GM23338 (cell line): ENCODE measurements at places on chromosomes 5 and 9. TPM values are rescaled to one million over a fixed set of nuclear protein-coding genes. Genes with fewer than 3 reads are reported as not detected.

The UGT3A1 gene
- polyA plus RNA-seq: 1.4 and 1.6 TPM in 2 replicates

The CDX1 gene
- polyA plus RNA-seq: not detected in 2 replicates

The PCDHGA2 gene
- polyA plus RNA-seq: 0.17 and 0.45 TPM in 2 replicates

The SLC6A19 gene
- polyA plus RNA-seq: not detected in 2 replicates

The SUSD3 gene
- 6.9 and 8.3 TPM in 2 replicates for polyA plus RNA-seq

The SLC1A3 gene
- 30.4 and 40.7 TPM in 2 replicates for polyA plus RNA-seq

The FOXD4L3 gene
- polyA plus RNA-seq: not detected in 2 replicates

The ABHD17B gene
- polyA plus RNA-seq: 27.9 and 32.2 TPM in 2 replicates

DNA sequence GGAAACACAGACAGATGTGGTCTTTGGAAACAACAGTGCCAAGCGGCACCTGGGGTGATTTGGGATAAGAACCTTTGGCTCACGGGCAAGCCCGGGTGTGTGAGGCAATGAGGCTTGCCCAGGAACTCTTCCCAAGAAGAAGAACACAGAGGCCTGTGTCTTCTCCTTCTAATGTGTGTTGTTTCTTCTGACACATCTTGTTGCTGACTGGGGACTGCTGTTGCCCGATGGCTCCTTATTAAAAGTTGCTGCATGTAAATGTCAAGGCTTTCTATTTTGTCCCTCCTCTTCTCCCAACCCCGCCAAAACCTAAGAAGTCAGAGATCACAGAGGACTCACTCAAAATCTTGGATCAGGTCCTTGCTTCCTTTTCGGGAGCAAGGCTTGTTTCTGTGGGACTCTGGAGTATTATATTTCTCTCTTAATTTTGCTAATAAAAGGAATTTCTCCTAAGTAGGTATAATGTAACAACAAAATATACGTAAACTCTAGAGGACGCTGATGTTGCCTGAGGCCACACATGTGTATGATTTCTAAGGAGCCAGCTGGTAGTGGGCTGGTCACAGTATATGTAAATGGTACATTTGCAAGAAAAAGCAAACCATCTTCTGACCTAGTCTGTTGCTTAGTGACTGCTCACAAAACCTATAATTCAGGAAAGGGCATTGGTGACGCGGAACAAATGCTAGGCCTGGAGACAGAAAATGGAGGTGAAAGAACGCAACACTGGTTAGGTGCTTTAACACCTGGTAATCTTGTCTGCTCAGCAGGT lies 232.5 kb downstream of the GADD45G start:
- no peak overlapping the region for H3K27ac ChIP-seq
- DNase-seq: peak; percentile 22
- H3K4me1 ChIP-seq: peaks cover 25% of the 10 kb centered on the region
- H3K36me3 ChIP-seq: no peaks in the 10 kb centered on the region

- H3K27me3 ChIP-seq: no peaks in the 10 kb centered on the region
- H3K4me3 ChIP-seq: no peak overlapping the region
- DNase-seq: no peak
- H3K4me1 ChIP-seq: no peaks in the 10 kb centered on the region
- no peak overlapping the region for H3K27ac ChIP-seq
Observed at GRCh38 chr5:171874234-171874633, 88.6 kb downstream of the SMIM23 start.

GRCh38 chr9:130672466-130672865 lies 8.1 kb downstream of the PRDM12 start:
- no peak overlapping the region for H3K27ac ChIP-seq
- no peaks in the 10 kb centered on the region for H3K4me1 ChIP-seq

DNA sequence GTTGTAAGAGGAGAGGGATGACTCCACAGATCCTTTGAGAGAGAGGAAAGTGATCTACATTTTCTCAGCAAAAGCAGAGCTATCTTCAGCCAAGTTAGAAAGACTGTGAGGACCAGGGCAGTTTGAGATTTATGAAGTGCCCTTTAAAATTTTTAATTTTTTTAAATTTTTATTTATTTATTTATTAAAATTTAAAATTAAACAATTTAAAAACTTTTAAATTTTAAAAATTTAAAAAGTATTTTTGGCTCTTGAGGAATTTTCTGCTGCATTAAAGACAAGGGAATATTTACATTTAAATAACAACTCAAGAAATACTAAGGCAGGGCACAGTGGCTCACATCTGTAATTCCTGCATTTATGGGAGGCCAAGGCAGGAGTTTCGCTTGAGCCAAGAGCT lies 30.4 kb upstream of the OCLN start:
- DNase-seq: no peak
- no peaks in the 10 kb centered on the region for H3K36me3 ChIP-seq
- H3K27ac ChIP-seq: no peak overlapping the region
- H3K4me1 ChIP-seq: no peaks in the 10 kb centered on the region
- H3K27me3 ChIP-seq: no peaks in the 10 kb centered on the region

- no peaks in the 10 kb centered on the region; the same call in 1 of the 2 replicates for H3K36me3 ChIP-seq
- DNase-seq: no peak
- no peak overlapping the region for H3K27ac ChIP-seq
- H3K4me1 ChIP-seq: no peaks in the 10 kb centered on the region; the same call in 1 of the 2 replicates
- no peaks in the 10 kb centered on the region for H3K27me3 ChIP-seq
- no peak overlapping the region for H3K4me3 ChIP-seq
Observed at GRCh38 chr5:9473624-9474023, 72.3 kb downstream of the SEMA5A start.
